Midbrain (tissue), 1 donor: ENCODE measurements at places on chromosomes 12 and 14.

DNA sequence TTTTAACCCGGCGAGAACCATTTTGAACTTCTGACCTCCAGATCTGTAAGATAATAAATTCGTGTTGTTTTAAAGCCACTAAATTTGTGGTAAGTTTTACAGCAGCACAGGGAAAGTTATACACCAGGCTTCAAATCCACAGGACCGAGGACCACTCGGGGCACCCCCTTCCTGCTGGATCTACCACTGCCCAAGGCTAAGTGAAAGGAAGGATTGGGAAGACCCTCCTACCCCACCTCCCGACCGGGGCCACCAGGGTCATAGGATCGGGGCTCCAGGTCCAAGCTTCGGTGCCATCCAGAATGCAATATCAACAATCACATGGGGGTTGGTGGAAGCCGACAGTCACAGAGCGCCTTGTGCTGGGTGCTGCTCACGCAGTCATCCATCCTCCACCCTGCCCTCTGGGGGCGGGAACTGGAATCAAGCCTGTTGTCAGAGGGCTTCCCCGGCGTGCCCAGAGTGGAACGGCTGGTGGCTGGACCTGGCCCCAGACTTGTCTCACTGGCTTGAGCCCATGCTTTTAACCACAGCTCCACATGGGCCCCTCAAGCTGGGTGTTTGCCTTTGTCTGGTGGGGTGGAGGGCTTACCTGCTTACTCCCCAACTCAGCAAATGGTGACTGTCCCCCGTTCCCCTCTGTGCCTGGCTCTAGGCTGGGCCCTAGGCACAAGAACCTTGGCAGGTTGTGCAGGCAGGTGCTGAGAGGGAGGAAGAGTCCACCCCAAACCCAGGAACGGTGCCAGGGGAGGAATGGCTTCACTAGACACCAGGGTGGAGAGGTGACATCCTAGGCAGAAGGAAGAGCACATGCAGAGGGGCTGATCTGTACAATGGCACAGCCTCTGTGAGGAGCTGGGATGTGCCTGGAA, 180.3 kb upstream of the RTL1 start:
- no peak for DNase-seq

GRCh38 chr12:24719293-24719721, 229.6 kb downstream of the BCAT1 start:
- no peak for DNase-seq

DNA sequence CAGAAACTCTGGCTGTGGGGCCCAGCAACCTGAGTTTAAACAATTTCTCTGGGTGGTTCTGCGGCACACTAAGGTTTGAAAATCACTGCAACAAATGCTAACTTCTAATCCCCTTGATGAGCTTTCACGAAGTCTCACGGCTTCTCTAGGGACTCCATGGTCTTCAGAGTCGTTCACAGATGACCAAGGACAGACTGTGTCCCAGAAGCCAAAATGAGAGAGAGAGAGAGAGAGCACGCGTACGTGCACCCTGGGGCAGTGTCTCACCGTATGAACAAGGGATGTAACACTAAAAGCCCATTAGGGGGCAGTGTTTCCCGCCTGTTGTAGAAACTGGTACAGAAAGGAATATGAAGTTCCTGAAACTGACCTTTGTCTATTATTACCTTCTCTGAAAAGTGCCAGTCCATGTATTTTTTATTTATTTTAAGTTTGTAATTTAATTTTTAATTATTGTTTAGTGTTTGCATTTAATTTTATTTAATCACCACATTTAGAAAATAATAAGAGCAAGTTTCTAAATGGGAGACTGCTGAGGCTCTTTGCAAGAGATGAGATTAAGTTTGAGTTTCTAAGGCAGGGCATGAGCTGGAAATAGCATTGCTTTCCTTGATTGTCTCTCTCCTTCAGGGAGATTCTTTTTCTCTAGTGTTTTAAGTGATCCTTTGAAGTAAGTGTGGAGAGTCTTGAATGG, 3.4 kb downstream of the APOLD1 start:
- peak; percentile 79 for DNase-seq

DNA sequence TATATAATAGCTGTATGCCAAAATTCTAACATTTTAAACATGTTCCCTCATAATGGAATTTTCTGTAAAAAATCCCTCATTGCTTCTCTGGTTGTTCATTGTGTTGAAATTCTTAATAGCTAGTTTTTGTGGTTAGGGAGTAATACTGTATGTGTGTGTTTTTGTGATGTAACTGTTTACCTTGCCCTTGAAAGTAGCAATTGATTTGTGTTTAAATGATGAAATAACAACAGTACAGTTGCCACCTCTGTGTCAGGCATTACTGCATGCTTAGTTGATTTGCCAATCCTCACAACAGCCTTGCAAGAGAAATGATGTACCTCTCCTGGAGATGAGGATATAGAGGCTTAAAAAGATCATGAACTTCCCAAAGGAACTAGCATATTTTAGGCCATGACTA, 94.9 kb downstream of the DAAM1 start:
- DNase-seq: no peak

GRCh38 chr12:58657190-58657589, 263.1 kb downstream of the LRIG3 start:
- DNase-seq: no peak

GRCh38 chr14:42460673-42461072, 854.0 kb downstream of the LRFN5 start:
- DNase-seq: no peak

GRCh38 chr14:63209160-63209559, 4.9 kb downstream of the RHOJ start:
- no peak for DNase-seq

- DNase-seq: peak; percentile 88
Observed at GRCh38 chr12:53051058-53051880, 1.4 kb downstream of the TNS2 start.

DNA sequence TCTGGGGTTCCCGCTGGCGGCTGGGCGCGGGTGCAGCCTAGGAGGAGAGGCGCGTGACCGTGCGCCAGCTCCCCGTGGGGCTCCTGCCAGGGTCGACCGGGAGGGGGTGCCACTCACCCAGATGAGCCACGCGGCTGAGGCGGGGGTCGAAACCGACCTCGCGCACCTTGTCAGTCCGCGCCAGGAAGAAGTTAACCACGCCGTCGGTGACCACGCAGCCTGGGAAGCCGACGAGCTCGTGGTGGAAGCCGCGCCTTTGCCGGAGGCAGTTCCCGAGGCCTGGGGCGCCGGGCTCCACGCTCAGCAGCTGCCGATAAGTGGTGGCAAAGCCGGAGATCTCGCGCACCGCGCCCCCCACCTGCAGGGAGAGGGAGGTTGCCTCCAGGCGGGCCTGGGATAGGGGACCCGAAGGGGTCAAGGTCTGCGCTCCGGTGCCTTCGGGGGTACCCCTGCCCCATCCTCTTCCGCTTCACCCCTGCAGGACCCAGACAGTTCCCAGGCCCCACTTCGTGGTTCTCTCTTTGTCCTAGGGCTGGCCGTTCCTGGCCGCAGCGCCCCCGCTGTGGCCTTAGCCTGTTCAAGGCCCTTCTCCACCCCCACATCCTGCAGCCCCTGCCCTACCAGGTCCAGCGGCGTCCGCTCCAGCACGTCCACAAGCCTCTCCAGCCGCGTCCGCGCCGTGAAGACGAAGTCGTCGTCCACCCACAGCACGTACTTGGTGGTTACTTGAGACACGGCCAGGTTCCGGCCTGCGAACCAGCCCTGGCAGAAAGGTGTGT, 5.3 kb downstream of the B4GALNT1 start:
- DNase-seq: no peak

DNA sequence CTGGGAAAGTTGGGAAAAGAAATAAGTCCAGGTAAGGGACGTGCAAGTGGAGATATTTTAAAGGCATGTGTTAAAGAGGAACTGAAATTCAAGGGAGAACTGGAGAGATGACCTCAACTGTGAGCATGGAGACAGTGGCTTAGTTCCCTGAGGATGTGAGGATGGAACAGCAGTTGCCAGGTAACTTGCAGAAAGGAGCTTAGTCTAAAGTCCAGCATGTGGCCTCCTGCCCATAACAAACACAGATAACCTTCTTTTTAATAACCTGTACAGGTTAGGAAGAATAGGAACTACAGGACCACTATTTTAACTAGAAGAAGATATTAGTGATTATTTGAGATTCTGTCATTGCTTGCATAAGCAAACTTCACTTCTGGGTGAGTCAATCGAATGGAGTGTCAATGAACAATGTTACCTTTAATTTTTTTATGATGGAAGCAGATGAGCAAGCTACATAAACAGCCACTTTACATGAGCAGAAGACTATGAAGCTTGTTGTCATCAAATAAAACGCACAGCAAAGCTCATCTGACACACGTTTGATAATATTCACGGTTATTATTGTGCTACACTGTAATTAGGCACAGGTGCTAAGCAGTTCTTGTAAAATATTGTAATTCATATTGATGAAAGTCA, 291.7 kb upstream of the DDHD1 start:
- DNase-seq: no peak

- DNase-seq: no peak
Observed at GRCh38 chr12:50611021-50611744, 106.4 kb downstream of the DIP2B start.

- no peak for DNase-seq
Observed at GRCh38 chr12:108607981-108608600, 10.2 kb upstream of the TMEM119 start.

- DNase-seq: no peak
Observed at GRCh38 chr14:104494483-104494882, 85.1 kb upstream of the C14orf180 start.

DNA sequence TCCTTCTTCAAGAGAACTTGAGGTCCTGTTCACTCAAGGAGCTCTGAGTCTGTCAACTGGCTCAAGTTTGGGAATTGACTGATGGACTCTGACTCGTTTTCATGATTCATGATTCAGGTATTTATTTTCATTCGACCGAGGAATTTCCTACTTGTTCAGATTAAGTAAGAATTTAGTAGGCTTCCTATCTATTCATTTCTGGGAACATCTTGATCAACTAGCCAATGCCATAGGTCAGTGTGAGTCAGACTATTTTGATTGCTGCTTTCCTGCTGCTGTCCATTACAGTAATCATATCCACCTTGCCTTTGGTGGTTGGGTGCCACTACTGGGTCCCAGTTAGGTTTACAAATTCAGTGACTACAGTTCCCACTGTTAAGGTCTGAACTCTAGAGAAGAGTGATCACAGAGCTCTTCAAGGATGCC, 6.1 kb downstream of the FAM186A start:
- DNase-seq: no peak

- peak; percentile 52 for DNase-seq
Observed at GRCh38 chr12:1131811-1132224, 140.8 kb downstream of the ERC1 start.

GRCh38 chr12:29580971-29581370, 83.5 kb upstream of the OVCH1 start:
- no peak for DNase-seq

GRCh38 chr12:6852651-6853354, 853 bp downstream of the USP5 start:
- peak; percentile 51 for DNase-seq

- DNase-seq: no peak
Observed at GRCh38 chr12:2346416-2346815, 293.6 kb downstream of the CACNA1C start.
